ENCODE measurements at places on chromosomes 6 and 20.

GRCh38 chr20:53752971-53753879 lies 159.6 kb upstream of the ZNF217 start:
- no peak for DNase-seq

DNA sequence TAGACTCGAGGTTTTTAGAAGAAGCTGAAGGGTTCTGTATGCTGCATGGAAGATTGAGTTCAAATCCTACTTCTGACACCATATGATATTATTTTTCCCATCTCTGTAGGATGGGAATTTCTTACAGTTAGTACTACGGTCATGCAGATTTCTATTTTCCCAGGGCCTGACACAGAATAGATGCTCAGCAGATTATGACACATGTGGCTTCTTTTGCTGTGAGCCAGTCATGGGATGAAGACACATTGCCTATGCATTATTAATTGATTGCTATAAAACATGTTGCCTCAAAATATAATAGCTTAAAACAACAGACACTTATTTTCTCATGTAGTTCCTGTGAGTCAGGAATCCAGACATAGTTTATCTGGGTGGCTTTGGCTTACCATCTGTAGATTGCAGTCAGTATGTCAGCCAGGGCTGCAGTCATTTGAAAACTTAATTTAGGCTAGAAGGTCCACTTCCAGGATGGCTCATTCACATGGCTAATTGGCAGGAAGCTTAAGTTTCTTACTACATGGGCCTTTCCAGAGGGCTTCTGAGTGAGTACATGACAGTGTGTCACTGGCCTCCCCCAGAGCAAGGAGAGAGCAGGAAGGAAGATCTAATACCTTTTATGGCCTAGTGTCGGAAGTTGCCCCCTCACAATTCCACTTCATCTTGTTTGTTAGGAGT lies 29.5 kb downstream of the TOP1 start:
- DNase-seq, result no peak

GRCh38 chr6:88848870-88849269 lies 114.5 kb downstream of the RNGTT start:
- no peak for DNase-seq

GRCh38 chr20:3933218-3933617 lies 44.0 kb downstream of the PANK2 start:
- DNase-seq, result no peak

DNA sequence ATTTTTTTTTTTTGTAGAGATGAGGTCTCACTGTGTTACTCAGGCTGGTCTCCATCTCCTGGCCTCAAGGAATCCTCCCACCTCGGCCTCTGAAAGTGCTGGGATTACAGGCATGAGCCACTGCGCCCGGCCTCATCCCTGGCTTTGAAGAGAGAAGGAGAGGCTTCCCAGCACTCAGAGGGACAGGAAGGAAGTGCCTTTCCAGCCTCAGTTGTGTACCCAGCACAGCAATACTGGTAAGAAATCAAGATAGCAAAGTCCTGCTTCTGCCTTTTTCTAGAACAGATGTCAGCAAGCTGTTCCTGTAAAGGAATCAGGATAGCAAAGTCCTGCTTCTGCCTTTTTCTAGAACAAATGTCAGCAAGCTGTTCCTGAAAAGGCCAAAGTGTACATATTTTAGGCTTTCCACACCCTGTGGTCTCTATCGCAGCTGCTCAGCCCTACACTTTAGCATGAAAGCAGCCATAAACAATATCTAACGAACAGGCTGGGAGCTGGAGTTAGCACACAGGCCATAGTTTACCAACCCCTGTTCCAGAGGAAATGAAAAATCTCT lies 6.3 kb upstream of the PLTP start:
- DNase-seq, result no peak

GRCh38 chr6:147604373-147604772 lies 95.9 kb downstream of the SAMD5 start:
- no peak for DNase-seq

Measured in stimulated activated CD4-positive, alpha-beta T cell treated with anti-CD3 and anti-CD28 coated beads, TNF-alpha, amount 100 ng/mL, for 4 hours (primary cell).